GM12891 (cell line): ENCODE measurements at places on chromosomes 1 and 21.

DNA sequence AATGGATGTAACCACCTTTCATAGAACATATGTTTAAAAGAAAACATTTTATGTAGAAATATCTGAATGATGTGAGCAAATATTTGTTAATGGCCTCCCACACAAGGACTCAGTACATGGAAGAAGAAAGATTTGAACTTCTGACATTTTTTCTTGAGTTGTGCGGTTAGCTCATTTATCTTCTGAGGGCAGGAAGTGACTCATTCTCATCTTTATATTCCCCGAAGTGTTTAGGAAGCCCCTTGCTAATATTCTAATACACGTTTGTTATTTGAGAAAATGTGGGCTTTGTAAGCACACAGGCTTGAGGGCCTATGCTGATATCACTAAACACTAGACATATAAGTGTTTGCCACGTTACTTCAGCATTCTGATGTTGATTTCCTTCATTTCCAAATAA, 392.5 kb upstream of the PTBP2 start:
- DNase-seq, result no peak

GRCh38 chr1:30822006-30822405, 64.4 kb upstream of the LAPTM5 start:
- DNase-seq, result no peak

GRCh38 chr1:186303911-186304310, 71.1 kb downstream of the TPR start:
- DNase-seq, result no peak

GRCh38 chr1:224065455-224065854, 48.5 kb upstream of the FBXO28 start:
- no peak for DNase-seq
